Osteocyte (in vitro differentiated cells): ENCODE measurements at places on chromosomes 16 and 17. TPM values are rescaled to one million over a fixed set of nuclear protein-coding genes. Genes with fewer than 3 reads are reported as not detected.

DNA sequence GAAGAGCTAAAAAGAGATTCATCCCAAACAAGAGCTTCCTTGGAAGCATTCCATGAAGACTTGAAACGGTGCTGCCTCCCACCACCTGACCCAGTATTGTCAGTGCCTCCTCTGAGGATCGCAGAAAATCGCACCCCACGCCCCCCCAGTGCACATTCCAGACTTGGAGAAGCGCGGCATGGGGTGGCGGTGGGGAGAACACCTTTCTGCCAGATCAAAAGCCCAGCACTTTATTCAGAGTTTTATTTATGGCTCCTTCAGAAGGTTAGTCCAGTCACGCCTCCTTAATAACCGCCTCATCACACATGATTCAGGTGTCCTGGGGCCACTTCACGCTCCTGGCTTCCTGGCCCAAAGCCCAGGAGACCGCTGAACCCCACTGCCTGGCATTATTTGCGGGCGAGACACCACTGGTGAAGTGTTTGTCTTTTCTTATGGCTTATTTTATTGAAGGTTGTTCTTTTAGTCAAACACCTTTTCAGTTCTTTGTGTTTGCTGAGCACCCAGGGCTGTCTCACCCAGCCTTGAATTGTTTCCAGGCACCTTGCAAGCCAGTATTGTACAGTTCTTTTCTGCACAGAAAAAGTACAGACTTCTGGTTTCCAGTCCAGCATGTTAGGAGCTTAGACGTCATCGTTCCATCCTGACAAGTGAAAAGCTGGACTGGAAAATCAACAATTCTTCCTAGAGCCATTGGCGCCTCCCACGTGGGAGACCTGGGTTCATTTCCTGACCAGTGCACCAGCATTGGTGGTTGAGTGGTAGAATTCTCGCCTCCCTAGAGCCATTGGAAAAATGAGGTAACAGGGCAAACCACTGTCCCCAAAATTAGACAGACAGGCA is 79.6 kb upstream of the CACNG5 start:
- DNase-seq = no peak

- DNase-seq = no peak
These were observed 38.4 kb downstream of the TOM1L2 start for GRCh38 chr17:17933775-17934174.

DNA sequence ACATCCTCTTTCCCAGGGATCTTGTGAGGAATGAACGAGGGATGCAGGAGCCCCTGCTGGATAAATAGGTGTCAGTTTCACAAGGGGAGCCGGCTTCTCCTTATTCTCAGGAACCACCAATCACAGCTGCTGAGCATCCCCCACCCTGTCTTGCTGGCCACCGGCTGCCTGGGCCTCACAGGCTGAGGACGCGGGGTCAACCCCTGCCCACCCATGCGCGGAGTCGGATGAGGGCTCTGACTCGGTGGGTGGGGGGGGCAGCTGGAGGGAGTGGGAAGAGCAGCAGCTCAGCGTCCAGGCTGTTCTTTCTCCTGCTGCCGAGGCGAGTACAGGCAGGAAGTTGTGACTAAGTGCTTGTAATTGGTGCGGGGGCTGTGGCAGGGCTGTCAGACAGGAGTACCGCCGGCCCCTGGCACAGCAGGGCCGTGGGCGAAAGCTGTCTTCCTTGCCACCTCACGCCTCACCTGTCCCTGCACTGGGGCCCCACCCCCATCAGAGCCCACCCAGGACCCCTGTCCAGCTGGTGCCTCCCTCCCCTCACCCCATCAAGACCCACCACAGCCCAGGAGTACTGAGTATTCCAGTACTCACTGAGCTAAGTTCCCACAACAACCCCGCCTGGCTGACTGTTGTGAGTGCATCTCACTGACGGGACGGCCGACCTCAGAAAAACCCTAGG is 11.0 kb upstream of the DPEP1 start:
- DNase-seq = peak; percentile 91

DNA sequence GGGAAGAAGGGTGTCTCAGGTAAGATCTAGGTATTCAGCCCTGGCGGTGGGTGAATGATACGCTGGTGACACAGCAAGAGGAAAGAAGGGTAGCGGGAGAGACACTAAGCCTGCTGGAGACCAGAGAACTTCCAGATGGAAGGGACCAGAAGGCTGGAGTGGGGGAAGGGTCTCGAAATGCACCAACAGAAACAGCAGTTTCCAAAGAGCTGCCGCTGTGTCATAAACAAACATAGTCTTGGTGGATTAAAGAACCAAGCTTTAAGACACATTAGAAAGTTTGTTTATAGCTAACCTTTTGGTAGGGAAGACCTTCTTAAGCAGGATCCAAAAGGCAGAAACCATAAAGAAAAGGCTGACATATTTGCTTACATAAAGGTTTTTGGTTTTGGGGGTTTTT is 20.9 kb downstream of the TRPV3 start:
- DNase-seq = no peak

DNA sequence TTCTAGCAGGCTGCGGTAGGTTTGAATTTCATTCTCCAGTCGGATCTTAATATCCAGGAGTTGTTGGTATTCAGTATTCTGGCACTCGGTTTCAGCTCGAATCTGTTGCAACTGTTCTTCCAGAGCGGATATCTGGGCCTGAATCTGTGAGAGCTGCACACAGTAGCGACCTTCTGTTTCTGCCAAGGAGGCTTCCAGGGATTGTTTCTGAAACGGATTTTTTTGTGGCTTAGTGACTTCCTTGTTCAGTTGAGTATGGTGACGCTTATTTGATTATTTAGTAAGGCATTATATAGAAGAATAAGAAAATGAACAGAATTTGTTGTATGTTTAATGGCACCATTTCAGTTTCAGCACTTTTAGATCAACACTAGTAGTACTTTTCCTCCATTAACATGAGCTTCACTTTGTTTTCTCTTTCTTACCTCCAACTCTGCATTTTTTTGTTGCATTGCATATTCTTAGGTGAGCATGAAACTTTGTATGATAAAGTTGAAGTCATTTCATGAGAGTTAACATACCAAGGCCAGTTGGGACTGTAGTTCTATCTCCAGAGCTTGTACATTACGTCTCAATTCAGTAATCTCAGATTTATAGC is 2.8 kb downstream of the KRT10 start:
- no peak for DNase-seq

DNA sequence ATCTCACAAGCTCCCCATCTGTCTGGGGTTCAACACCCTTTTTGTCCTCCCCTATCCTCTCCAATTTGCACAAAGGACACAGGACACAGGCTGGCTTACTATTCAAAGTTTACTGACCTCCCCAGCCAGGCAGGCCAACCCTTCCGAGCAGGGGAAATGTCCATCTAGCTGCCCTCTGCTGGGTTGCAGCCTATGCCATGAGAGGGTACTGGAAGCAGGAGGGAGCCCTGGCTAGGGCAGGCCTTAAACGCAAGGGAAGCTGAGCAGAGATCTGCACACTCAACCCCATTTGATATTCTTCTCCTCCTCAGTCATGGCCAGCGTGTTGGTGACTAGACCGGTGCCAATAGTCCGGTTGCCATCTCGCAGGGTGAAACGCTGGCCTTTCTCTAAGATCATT is 3.5 kb downstream of the TUFM start:
- no peak for DNase-seq

The SLC25A10 gene
- 8.0 and 9.5 TPM in 2 replicates for total RNA-seq

The TBC1D3E gene
- total RNA-seq = not detected in 2 replicates

The GPR179 gene
- 0.13 TPM in 1 of 2 replicates, not detected in the other for total RNA-seq
